ENCODE measurements at places on chromosomes 7 and 10.

DNA sequence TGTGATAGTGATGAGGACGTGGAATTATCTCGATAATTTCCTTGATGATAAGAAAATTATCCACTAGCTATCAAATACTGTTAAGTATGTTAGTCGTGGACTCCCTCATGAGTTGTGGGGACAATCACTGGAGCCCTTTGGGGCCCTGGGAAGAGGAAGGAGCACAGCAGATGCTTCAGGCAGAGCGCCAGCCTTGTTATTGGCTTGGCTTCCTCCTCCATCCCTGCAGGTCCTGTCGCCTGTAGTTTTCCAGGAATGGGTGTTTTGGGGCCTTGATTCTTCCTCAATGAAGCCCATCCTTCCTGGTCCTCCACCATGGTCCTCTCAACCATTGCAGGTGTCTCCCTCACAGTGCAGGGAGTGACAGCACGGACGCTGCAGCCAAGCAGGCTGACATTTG, 32.5 kb upstream of the ZNF32 start:
- DNase-seq: no peak

DNA sequence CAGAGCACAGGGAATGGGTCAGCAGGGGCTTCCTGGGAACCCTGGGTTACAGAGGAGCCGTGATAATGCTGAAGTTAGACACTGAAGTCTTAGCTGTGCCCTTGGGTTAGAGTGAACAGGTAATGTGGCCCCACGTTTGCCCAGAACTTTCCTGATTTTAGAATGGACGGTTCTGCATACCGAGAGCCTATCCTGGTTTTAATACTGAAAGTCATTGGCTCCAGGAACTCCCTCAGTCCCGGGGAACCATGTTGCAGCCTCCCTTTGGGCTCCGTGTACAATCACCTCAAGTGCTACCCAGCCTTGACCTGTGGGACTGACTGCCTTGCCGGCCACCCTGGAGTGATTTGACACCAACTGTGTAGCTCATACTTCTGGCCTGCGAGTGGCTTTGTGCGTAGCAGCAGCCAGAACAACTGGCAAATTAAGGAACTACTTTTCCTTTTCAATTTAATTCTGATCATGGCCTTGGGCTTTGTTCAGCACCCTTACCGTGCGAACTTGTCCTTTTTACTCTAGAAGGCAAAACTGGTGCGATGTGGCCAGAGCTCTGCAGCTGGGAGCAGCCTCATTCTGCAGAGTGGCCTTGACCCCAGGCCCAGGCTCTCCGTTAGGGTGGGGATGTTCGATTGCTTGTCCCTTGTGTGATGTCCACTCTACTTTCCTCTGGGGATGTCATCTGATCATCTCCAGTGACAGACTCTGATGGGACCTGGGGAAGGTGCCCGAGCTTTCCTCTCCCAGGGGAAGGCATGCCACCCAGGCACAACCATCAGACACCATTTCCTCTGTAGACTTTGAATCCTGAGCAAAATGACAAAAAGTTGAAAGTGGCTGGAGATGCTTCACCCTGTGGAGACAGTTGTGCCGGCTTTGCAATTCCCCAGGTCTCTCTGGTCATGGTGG, 265.9 kb downstream of the GLRX3 start:
- DNase-seq: no peak

GRCh38 chr10:102988404-102989314, 70.6 kb downstream of the CNNM2 start:
- no peak for DNase-seq

- DNase-seq: no peak
Observed at GRCh38 chr7:73612598-73613269, 11.6 kb downstream of the MLXIPL start.

DNA sequence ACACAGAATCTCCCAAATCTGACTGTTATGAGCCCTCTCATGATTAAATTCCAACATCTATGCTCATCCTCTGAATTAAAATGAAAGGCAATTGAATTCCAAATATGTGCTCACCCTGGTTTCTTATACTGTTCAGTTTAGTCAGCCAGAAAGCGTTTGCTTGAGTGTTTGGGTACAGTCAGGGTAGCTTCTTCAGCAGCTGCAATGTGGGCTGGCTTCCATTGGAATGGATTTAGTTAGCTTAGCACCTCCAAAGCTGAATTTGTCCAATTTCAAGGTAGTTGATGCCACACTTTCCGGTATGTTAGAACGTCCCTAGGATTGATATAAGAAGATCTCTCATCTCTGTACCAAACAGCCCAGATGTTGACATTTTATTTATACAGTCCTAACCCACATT, 9.3 kb downstream of the KLHL7 start:
- no peak for DNase-seq

DNA sequence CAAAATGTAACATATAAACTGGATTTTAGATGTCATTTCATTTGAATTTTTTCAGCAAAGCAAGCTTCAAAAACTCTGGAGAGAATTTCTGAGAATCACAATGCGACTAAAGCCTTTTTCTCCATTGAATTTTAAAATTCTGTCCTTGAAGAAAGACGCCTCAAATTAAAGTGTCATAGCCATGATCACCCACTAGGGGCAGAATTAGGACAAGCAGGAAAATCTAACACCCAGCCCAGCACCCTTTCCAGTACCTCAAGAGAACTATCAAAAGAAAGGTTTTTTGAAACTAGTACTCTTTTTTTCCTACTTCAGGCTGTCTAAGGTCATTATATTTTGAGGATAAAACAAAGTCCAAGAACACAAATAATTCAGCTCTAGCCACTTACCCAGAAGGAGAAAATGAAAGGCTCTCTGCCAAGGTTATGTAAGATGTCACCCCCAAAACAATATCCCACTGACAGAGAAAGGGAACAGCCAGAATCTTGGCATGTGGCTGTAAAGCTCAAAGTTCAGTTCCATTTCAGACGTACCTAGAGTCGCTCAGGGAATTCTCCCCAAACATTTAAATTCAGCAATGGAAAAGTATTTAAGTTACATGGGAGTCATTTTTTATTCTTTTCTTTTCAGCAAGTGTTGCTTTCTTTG, 299.4 kb downstream of the SNX13 start:
- peak; percentile 34 for DNase-seq

DNA sequence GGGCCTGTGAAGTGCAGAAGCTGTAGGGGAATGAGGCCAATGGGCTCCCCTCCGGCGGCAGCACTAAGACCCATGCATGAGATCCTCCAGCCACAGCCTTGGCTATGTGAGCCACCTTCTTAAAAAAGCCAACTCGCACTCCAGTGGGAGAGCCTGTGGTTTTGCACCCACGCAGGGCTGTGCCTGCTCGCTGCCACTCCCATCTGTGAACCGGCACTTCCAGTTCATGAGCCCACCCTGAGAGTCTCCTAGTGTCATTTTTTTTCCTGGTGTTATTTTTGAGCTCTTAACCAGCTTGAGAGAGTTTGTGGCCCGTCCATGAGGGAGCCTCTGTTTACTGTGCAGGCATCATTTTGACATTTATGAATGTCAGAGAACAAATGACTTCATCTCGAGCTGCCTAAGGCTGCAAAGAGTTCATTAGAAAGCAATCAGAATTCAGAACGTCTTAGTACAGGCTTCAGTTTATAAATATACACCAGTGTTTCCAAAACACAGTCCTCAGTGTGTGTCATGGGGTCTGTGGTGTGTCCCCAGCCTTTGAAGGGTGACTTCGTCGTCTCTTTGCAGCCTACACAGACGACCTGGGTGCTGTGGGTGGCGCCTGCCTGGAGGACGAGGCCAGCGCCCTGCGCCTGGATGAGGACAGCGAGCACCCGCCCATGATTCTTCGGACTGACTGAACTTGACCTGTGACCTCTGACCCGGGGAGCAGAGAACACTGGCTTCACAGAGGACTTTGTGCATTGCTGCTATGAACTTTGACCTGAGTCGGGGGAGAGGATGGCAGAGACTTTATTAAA, 40.4 kb downstream of the WIPI2 start:
- DNase-seq: no peak

DNA sequence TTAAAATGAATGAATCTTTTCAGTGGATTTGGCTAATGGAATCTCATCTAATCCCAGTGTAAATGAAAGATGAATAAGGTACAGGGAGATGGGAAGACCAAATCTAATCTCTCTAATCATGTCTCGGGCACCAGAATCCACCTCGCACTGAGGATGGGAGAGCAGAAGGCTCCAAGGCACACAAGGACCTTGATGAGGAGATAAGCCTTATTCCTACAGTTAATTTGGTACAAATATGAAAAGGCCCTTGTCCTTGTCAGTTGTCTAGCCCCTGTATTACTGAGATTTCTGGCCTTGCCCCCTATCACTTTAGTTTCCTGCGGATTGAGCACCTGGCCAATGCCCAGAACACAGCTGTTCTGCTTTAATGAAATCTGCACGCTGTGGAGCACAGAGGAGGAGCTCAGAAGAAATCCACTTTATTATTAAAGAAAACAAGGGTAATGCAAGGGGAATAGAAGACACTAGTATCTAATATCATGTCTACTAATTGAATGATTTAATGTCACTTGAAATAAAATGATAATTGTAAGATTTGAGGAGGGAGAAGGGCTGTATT, 321.4 kb upstream of the HGF start:
- DNase-seq: peak; percentile 15

GRCh38 chr10:125007436-125007835, 65.5 kb downstream of the ZRANB1 start:
- no peak for DNase-seq

DNA sequence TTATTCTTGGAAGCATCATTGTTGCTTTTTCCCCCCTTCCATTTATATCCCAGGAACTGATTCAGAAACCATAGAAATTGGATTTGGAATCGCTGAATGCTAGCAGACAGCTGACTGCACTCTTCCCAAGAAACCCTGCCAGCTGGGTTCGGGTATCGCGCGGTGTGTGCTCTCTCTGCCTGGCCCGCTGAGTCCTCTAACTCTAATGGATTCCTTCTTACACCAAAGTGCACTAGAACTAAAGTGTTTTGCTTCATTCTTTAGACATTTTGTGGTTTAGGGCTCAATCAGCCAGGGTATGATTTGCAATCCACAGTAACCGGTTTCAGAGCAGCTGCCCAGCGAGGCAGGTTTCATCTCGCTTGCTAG, 92.2 kb downstream of the EGFR start:
- no peak for DNase-seq

- DNase-seq: no peak
Observed at GRCh38 chr7:135666156-135666555, 3.8 kb downstream of the STMP1 start.

DNA sequence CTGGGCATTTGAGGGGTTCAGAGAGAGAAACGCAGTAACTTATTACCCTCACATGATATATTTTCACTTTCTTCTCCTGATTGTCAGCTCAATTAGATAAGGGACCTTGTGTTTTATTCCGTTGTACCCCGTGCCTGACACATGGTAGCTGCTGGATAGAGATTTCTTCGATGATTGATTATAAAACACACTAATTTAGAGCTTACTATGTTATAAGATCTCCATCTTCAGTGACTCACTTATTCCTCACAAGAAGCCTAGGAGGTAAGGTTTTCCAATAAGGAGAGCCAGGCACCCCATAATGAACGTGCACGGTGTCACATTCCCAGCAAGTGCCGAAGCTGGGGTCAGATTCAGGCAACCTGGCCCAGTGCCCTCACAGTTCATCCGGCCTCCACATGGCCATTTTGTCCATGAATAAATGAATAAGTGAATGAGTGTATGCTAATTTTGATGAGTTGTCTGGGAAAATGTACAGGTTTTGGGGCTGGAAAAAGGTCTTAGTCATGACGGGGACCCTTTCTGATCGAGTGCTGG, 138.1 kb upstream of the CDCA7L start:
- no peak for DNase-seq

GRCh38 chr7:153422291-153423209, 629.6 kb upstream of the DPP6 start:
- DNase-seq: no peak

DNA sequence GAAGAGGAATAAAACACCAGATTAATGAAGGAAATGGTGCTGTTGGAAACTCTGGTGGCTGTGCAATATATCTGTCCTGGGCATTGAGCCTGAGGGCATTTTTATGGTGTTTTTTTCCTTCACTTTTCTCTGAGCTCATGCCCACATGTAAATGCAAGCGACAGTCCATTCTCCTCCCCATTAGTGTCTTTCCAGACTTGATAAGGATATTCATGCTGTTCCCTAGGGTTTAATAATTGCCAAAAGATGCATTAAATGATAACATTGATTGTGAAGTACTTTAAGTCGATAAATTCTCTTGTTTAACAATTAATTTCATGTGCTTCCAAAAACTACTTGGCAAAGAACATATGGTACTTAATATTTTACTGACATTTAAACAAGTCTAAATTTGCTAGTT, 384.7 kb downstream of the MDFIC start:
- DNase-seq: no peak
